ENCODE measurements at places on chromosomes 16 and 17.

- DNase-seq, result no peak
These were observed 21.3 kb upstream of the GAA start for GRCh38 chr17:80080081-80080480.

- DNase-seq, result no peak
These were observed 68.4 kb downstream of the CMC2 start for GRCh38 chr16:80938004-80938878.

DNA sequence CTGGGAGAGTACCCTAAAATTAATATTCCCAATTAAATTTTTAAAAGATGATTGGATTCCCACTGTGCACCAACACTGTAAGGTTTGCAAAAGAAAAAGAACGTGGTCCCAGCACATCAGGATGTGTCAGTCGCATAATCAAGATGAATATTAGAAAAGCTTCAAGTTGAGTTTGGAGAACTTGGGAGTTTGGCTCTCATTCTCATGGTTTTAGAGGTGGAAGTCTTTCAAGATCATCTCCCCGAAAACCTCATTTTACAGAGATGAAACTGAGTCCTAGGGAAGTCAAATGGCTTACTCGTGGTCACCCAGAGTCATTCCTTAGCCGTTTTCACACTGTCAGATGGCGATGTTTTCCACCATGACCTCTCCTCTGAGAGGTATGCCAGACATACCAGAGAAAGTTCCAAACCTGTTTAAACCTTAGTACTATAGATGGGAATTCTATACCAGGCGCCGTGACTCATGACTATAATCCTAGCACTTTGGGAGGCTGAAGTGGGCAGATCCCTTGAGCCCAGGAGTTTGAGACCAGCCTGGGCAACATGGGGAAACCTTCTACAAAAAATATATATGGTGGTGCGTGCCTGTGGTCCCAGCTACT is 1.2 kb downstream of the SEC14L1 start:
- DNase-seq, result no peak

DNA sequence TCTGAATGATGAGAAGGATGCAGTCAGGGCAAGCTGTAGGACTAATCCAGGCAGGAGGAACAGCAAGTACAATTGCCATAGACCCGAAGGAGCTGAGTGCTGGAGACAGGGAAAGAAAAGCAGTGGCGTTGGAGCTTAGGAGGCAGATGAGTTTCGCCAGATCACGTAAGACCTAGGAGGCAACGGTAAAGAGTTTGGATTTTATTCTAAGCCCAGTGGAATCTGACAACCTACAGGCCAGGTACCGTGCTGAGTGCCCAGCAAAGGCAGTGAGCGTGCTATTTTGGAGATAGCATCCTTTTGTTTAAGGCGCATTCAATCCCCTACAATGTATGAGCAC is 1.2 kb downstream of the USP43 start:
- DNase-seq, result no peak

DNA sequence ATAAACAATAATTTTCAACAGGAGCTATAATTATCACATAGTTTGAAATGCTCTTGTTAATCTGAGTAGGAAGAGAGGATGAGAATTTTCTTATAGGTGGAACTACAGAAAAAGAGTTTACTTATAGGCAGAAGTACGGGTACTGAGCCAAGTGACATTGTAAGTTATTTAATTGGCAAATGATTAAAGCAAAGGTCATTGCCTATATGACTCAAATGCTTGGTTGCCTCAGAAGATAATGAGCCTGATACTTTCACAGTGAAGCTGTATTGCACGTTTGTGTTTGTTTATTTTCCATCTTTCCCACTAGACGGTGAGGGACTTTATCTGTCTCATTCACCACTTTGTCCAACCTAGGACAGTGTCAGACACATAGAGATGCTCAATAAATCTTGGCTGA is 749.3 kb downstream of the MAF start:
- DNase-seq, result no peak

DNA sequence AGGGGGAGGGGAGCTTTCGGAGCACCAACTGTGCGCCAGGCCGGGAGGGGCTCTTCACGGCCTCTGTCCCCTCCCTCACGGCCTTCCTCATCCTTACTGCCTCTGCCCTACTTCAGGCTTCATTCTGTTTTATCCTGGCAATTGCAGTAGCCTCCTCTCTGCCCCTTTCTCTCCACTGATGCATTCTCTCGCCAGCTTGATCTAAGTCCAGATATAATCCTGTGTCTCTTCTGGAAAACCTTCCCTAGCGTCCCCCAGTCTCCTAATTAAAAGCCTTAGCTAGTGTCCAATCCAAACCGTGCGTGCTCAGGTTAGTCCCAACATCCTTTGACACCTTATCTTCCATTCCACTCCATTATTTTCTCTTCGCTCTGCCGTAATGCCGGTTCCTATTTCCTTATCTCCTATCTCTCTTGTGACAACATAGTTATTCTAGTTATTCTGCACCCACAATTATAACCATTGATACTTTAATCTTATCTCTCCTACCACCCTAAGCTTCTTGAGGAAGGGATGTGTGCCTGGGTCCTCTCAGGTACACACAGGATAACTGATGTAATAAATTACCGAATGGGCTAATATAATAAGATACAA is 869 bp downstream of the ZNF48 start:
- DNase-seq, result no peak

DNA sequence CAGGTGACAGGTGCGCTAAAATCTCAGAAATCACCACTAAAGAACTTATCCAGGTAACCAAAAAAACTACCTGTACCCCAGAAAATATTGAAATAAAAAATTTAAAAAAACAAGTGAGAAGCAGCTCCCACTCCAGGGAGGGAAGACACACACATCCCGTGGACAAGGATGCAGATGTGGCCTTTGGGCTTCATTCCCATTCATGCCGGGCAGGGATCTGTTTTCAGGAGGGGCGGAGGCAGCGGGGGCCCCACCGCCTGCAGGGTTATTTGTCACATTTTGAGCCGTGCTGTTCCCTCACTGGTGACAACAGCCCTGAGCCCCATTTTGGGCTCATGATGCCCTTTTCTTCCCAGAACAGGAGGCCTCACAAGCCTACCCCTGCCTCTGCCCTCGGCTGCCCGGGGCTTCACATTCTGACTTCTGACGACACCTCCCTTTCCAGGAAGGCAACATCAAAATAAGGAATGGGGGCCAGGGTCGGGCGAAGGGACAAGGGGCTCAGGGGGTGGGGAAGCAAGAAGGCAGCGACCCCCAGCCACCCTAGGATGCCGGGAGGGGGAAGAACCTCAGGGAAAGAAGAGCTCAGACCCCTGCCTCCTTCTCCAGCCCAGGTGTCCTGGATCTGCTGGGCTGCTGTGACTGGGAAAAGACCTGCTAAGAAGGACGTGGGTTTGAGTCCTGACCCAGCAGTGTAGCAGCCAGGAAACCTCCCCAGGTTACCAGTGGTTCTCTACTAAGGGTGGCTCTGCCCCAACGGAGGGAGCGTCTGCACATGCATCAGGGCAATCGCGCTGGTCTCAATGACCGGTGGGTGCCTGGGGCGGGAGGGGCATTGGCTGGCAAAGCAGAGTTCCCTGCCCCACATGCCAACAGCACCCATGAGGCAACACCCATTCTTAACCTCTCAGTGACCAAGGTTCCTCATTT is 2.3 kb upstream of the CD79B start:
- no peak for DNase-seq

GRCh38 chr16:68900009-68900408 is 56.7 kb downstream of the TANGO6 start:
- DNase-seq, result no peak

DNA sequence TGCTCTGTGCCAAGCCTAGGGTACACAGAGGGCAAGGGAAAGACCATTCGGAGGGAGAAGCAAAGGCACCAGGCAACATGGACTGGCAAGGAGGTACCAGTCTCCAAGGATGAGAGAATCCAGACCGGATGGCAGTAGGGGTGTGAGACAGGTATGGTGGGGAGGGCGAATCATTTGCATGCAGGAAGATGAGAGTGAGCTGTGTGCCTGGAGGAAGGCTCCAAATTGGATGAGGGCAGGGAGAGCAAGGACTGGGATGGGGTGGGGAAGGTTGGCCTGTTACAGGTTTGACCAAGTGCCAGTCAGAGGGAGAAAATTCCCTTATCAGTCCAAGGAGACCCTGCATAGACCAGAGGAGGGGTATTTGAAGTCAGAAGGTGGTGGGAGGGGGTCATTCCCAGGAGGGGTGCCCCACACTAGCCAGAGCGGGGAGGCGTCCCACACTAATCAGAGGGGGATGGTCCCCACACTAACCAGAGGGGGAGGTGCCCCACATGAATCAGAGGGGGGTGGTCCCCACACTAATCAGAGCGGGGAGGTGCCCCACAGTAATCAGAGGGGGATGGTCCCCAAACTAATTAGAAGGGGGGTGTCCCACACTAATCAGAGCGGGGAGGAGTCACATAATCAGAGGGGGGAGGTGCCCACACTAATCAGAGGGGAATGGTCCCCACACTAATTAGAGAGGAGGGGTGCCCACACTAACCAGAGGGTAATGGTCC is 737 bp downstream of the CANT1 start:
- no peak for DNase-seq

- DNase-seq, result no peak
These were observed 45.2 kb upstream of the PVALEF start for GRCh38 chr17:81120149-81120484.

GRCh38 chr17:50588391-50589049 is 28.0 kb downstream of the CACNA1G start:
- DNase-seq, result no peak

- DNase-seq, result no peak
These were observed 38.2 kb downstream of the GRB2 start for GRCh38 chr17:75367312-75367711.

- no peak for DNase-seq
These were observed 1.7 kb downstream of the USP32 start for GRCh38 chr17:60390186-60390585.

GRCh38 chr17:8468980-8469379 is 33.3 kb downstream of the NDEL1 start:
- no peak for DNase-seq

- DNase-seq, result no peak
These were observed 916 bp downstream of the PAGR1 start for GRCh38 chr16:29816694-29817441.

DNA sequence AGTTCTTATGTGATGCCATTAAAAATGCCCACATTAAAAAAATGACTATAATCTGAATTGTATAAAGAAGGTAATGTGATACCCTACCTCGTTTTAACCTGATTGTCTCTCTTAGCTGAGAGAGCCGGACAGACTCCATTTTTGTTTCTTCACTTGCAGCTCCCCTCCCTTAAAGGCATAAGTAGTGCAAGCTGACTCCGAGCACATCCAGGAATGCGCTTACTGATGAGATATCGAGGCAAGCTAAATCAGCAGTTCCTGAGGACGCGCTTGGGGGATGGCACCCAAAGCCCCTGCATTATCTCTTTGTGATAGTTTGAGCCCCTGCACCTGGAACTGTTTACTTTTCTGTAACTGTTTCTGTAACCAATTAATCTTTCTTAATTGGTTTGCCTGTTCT is 6.3 kb downstream of the KRT24 start:
- no peak for DNase-seq

DNA sequence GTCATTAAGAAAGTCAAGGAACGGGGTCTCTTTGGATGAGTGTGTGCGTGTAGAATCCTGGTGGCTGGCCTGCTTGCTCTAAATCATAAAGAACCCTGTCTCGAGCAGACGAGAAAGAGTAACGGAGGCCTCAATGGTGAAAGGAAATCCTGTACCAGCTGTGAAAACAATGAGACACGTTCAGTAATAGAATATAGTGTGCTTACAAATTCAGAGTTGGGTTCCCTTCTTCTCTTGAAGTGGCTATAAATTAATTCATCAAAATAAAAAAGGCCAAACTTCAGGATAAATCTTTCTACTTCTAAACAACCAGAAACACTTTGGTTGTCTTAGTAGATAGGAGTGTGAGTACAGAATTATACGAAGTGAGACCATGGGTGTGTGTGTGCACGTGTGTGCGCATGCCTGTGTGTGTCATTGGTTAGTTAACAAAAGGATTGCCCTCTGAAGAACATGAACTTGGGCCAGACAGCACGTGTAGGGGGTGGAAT is 48.5 kb downstream of the WWOX start:
- no peak for DNase-seq

DNA sequence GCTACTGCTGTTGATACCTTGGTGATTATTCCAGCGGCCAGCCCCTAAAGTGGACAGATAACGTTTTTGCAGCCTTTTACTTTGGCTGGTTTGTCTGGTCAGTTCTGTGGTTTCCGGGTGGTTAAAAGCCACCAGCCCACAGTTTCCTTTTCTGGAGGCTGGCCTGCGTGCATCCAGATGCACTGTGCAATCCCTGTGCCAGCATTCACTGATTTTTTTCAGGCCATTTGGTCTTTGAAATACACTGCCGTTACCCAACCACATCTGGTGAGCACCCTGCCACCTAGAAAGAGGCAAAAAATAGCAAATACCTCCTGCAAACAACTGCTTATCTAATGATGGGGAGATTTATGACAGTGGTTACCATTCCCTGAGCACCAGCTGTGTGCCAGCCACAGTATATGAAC is 797 bp downstream of the NUDT7 start:
- DNase-seq, result no peak

DNA sequence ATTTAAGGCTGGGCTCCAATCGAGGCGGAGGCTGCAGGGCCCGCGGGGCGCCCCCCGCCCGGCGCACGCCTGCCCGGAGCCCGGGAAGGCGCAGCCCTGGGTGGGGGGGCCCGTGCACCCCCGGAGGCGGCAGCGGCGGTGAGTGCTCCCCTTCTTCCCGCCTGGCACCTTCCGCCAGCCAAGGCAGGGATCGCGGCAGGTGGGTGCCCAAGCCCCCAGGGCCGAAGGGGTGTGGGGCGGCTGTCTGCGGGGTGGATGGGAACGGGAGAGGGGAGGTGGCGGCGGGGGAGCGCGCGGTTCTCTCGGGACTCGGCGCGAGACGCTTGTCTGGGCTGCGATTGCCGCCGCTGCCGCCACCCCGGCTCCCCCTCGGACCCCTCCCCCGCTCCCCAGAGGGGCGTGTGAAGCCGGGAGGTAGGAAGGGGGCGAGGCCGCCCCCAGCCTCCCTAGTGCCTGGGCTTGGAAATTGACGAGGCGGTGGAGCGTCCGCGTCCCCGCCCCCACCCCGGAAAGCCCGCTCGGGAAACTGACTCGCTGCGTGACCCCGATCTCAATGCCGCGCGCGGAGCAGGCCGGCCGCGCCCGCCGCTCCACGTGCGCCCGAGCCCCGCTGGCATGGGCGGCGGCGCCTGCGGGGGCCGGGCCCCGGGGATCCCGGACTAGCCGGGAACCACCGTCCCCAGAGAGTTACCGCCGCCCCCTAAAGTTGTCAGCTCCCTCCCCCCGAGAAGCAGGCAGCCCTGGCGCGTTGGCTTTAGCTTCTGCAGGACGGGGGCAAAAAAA is 231.5 kb downstream of the MRTFB start:
- DNase-seq, result no peak

GRCh38 chr17:31387438-31387837 is 4.0 kb upstream of the RAB11FIP4 start:
- no peak for DNase-seq
